Astrocyte of the spinal cord (primary cell): ENCODE measurements at places on chromosomes 7 and 10.

- no peak for DNase-seq
Observed at GRCh38 chr10:64846700-64847099, 1325.5 kb downstream of the REEP3 start.

DNA sequence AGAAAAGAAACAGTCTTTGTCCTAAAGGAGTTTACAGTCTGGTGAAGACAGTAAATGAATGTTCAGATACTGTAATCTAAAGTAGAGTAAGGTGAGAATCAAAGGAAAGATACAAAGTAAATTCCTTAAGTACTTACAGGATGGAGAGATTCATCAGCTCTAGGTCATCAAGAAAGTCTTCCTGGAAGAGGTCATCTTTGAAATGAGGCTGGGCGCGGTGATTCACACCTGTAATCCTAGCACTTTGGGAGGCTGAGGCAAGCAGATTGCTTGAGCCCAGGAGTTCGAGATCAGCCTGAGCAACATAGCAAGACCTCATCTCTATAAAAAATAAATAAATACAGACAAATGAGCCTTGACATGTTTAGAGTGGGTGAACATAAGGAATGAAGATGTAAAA is 18.3 kb downstream of the FHIP2A start:
- no peak for DNase-seq

GRCh38 chr10:49831352-49832035 is 69.4 kb upstream of the OGDHL start:
- peak; percentile 70 for DNase-seq

- peak; percentile 37 for DNase-seq
Observed at GRCh38 chr7:50721160-50721559, 61.5 kb downstream of the GRB10 start.

DNA sequence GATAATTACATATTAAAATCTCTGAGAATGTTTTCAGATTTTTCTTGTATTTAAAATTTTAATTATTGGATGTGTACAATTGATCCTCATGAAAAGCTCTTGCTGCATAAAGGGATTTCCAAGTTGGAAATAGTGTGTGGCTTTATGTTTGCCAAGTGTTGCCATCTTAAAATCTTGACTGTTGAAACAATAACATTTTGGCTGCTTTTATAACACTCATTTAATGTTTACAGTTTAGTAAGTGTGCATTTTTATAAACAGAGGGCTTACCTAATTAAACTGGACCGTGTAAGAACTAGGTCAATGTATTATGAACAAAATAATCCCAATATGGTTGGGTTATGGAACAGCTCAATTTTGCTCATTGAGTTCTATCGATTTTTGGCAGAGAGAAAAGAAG is 23.9 kb downstream of the SEMA3A start:
- DNase-seq, result no peak

- DNase-seq, result no peak
Observed at GRCh38 chr10:6494936-6495592, 85.0 kb downstream of the PRKCQ start.

- DNase-seq, result no peak
Observed at GRCh38 chr10:17793823-17794644, 15.1 kb upstream of the MRC1 start.

- DNase-seq, result peak; percentile 14
Observed at GRCh38 chr7:46566097-46566774, 645.2 kb upstream of the IGFBP3 start.
